Immature natural killer cell (primary cell): ENCODE measurements at places on chromosomes 11 and 22.

DNA sequence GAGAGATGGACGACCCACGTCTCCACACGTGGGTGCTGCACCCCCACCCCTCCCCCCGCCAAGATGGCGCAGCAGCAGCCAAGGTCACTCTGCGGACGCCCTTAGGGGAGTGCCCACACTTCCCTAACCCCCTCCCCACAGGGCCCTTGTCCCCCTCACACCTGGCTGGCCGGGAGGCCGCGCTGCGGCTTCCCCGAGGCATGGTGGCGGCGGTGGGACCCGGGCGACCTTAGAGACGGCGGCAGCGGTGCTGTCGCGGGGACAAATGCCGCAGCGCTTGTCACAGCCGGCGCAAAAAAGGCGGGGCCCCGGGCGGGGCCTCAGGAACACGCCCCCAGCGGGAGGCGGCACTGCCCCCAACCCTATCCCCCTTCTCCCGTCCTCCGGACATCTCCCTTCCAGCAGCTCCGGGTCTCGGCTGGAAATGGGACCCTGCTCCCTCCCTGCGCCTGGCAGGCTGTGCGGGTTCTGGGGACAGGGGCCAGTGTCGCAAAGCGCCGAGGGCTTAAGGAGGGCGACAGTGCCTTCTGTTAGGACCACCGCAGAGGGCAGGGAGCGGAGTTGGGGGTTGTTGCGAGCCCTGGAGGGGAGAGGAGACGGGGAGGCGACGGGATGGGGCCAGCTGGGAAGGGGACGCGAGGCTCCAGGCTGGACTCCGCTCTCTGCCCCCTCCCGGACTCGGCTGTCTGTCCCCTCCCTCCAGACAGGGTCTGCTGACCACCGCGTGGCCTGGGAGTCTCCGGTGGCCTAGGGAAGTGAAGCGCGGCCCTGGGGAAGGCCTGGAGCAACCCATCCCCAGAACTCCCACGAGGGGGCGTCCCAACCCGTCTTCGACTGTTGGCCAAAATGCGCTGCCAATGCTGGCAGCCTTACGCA, at the start of gene CHCHD10:
CHCHD10 (minus strand) TSS at position 300 of the 876 bp plus-strand sequence; CDS start at position 202, 98 bp downstream.
- DNase-seq = peak; percentile 70

- no peak for DNase-seq
These were observed 743.4 kb downstream of the OPCML start for GRCh38 chr11:132788816-132789325.

DNA sequence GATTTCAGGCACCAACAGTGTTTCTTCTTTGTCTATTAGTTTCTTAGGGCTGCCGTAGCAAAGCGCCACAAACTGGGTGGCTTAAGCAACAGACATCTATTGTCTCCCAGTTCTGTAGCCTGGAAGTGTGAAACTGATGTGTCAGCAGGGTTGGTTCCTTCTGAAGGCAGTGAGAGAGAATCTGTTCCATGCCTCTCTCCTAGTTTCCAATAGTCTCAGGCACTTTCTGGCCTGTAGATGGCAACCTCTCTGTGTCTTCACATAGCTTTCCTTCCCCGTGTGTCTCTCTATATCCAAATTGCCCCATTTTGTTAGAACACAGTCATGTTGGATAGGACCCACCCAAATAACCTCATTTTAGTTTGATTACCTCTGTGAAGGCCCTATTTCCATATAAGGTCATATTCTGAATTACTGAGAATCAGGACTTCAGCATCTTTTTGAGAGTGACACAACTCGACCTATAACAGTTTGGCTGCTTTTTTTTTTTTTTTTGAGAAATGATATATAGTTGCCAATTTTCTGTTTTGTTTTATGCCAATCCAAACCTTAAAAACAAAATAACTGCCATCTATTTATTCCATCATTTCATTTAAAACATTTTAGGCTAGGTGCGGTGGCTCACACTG, 108.2 kb downstream of the SLC36A4 start:
- DNase-seq = no peak

DNA sequence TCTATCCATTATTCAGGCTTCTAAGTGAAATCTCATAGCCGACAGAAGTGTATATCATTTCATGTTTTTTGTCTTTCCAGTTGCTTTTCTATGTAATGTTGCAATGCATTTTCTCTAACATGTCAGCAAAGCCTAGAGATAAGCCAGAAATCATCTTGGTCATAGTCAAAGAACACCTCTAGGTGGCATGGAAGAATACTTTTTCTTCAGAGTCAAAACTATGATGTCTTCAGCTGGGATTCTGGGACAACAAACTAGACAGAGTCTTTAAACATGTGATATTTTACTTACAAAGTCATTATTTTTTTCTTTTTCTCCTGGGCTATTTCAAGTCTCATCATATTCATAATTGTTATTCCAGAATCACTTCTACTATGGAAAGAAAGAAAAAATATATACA, 4.4 kb downstream of the GAS2 start:
- no peak for DNase-seq

DNA sequence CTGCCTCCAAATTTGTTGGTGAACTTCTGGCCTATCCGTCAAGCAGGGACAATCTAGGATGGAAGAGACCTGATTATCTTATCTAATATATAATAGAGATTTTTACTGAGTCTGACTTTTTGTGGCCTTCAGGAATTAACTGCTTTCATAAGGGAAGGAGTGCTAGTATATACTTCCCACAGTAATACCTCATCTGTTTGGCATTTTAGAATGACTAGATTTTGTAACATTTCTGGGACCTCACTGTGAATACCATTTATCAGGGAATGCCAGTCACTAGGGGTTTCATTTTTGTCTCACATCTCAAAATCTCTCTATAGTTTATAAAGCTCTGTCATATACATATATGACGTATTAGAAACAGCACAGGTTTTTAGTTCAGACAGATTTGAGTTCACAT, 114.3 kb downstream of the INSC start:
- no peak for DNase-seq

DNA sequence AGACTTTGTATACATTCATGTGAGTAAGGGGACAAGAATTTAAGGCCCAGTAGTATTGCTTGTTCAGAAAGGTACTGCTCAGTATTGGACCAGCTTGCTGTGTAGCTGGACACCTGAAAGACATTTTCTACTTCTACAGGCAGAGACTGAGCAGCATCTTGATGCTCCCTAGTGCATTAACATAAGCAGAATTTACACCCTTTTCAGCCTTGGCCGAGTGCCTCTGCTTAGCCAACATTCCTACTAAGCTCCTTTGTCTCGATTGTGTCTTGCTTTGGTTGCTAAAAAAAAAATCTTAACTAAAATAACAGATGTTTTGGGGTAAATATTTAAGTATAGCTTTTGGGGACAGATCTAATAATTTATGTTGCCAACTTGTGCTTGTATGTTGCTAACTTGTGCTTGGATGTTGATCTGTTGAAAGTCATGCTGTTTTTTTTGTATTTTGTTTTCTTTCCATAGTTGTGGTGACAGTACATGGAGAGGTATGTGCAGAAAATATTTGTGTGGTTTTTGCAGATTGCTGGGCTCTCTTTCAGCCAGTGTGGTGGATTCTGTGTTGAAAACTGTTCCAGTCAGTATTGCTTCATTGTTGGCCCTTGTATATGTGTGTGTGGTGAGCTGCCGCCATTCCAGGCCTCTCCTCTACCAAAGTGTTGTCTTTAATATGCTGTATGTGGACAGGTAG, 3.7 kb downstream of the PTS start:
- DNase-seq = no peak

DNA sequence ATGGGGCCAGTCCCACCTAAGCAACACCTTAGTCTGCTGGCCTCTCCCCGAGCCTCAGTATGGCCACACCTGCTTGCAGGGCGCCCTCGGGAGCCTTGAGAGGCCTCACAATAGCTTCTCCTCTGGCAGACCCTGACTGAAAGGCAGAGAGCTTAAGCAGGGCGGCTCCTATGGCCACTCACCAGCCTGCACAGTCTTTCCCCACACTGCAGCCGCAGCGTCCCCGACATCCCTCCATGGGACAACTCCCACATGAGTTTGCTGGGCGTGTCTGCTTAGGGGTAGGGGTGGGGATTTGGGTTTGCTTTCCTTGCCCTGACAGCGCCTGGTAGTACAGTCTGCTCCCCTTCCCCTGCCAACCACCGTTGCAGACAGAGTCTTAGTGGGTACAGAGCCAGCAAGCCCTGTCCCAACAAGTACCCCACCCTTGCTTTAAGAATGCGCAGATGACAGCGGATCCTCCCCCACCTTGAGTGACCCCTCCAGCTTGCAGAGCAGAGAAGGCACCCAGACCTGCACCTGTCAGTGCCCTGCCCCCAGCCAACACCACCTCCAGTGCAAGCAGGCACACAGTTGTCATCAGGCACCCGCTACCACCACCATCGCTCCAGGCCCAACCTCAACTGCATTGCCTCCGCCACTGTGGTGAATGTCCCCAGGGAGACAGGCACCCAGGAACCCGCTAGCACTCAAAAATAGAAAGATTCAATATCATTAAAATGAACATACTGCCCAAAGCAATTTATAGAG, 413.8 kb upstream of the ARHGAP42 start:
- no peak for DNase-seq
